ENCODE measurements at places on chromosomes 2 and 18.

DNA sequence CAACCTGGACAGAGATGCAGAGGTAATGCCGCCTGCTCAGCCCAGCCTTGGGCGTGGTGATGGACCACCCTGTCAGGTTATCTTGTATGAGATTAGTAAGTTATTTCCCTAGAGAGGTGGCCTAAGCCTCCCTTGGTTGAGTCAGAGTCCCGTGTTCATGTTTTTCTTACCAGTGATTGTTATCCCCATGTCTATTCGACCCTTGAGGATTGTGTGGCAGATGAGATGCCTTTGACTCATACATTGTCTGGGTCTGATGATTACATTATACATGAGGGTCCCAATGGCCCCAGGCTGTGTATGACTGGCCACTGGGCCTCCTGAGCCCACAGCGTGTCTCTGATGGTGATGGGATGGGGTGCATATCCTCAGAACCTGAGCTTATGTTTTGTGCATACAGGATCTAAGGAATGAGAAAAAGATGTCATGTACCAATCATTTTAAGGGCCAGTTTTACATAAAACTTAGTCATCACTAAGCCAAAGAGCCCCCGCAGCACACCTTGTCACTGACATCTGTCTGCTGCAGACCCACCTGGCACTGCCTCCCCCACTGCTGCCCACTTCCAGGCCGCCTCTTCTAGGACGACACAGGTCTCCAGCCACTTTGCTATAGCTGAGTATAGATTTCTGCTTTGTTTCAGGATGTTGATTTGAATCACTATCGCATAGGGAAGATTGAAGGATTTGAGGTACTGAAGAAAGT, 7.7 kb downstream of the PPP1R7 start:
- no peak for DNase-seq

DNA sequence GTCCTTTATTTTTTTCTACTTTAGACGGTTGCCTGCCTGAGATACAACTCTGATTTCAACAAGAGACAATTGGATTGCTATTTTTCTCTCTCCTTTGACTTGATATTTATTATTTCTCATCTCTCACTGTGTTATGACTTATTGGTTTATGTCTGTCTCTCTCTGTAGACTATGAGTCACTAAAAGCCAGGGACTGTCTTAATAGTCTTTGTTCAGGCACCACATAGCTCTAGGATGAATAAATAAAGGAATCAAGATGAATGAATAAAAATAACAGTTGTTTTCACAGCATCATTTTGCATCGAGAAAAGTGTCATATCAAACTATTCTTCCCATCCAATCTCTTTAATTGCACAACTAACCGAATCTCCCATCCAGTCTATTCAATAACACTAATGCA, 31.4 kb upstream of the CD28 start:
- DNase-seq = no peak

- no peak for DNase-seq
These were observed 199.8 kb downstream of the PLCL1 start for GRCh38 chr2:198004173-198004572.

DNA sequence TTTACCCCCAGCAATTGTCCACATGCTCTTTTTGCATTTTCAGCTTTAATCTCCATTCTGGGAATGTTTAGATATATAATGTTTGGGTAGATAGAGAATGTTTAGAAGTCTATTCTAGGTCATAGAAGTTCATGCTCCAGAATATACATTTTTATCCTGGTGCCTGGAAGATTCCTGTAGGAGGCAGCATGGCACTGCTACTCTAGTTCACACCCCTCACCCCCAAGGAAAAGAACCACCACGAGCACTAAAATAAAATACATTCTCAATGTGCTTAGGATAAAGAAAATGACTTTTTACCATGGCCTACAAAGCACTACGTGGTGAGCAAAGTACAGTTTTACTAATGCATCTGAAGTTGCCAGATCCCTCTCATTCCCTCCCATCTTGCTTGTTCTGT, 53.8 kb downstream of the MYO1B start:
- no peak for DNase-seq

DNA sequence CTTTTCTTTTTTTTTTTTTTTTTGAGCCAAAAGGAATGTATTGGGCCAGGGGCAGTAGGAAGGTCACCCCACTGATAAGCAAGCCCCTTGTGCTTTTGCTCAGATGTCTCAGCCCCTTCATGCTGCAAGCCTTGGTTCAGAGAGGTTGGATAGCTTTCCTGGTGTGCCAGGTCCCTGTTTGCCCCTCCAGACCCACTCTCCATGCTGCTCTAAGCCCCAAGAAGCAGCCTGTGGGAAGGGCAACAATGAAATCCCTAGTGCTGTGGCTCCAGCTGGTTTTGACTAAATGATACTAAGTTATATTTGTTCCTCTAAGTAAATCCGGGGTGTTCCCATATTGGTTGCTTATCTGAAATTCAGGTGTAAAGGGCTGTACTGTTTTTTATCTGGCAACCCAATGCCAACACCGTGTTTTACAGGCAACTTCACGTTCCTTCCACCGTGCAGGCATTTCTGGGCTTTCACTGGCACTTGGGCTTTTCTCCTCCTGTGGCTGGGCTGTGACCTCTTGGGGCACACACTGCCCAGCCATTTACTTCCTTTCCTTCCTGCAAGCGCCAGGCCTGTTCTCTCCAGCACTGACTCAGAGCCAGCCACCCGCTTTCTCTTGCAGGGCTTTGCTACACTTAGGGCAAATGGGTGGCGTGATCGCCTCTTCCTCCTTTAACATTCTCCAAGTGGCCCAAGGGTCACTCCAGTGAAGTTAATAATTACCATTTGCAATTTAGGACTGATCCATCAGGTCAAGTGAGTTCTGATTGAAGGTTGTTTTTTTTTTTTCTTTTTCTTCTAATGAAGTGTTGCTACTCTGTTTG, 21.6 kb downstream of the MERTK start:
- DNase-seq = no peak

GRCh38 chr2:64369706-64370105, 84.3 kb upstream of the LGALSL start:
- DNase-seq = no peak

DNA sequence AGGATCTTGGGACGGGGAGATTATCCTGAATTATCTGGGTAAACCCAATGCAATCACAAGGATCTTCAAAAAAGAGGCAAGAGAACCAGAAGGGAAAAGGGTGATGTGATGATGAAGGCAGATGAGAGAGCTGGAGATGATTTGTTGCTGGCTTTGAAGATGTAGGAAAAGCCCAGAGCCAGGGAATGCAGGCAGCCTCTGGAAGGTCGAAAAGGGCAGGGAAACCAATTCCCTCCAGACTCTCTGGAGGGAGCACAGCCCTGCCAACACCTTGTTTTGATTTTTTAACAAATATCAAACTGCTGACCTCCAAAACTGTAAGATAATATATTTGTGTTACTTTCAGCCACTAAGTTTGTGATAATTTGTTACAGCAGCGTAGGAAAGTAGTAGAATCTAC, 48.9 kb upstream of the IL1R2 start:
- no peak for DNase-seq

GRCh38 chr2:120319686-120320317, 26.1 kb upstream of the INHBB start:
- no peak for DNase-seq

DNA sequence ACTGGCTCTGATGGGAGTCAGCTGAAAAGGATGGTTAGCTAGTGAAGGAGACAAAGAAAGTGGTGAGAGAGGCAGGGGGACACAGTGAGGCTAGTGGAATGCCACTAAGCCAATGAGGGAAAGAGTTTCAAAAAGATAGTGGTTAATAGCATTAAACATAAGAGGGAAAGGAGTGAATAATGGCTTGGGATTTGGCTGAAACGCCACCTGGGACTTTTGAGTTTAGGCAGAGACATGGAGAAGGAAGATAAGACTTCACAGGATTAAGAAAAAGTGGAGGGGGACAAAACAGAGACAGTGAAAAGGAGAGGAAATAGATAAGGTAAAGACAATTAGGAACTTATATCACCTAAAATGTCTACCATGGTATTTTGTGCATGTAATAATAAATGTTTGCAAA, 6.9 kb downstream of the CD28 start:
- DNase-seq = peak; percentile 26

DNA sequence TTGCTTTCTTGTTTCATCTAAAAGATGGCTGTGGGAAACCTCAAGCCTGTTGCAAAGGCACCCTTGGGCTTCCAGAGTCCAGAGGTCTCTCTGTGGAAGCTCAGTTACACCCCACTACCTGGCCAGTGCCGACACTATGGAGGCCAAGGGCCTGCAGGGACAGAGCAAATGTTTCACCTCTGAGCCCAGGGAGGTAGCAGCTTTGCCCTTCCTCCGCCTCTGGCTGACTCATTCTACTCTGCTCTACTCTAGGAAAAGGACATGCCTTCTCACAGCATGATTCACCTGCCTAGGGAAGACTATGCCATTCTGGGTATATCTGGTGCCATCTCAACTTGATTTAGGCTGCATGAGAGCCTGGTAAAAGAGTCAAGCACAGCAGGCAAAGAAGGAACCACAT, 12.2 kb downstream of the MYOM1 start:
- no peak for DNase-seq

- no peak for DNase-seq
These were observed 103.5 kb downstream of the NYAP2 start for GRCh38 chr2:225502971-225503370.

DNA sequence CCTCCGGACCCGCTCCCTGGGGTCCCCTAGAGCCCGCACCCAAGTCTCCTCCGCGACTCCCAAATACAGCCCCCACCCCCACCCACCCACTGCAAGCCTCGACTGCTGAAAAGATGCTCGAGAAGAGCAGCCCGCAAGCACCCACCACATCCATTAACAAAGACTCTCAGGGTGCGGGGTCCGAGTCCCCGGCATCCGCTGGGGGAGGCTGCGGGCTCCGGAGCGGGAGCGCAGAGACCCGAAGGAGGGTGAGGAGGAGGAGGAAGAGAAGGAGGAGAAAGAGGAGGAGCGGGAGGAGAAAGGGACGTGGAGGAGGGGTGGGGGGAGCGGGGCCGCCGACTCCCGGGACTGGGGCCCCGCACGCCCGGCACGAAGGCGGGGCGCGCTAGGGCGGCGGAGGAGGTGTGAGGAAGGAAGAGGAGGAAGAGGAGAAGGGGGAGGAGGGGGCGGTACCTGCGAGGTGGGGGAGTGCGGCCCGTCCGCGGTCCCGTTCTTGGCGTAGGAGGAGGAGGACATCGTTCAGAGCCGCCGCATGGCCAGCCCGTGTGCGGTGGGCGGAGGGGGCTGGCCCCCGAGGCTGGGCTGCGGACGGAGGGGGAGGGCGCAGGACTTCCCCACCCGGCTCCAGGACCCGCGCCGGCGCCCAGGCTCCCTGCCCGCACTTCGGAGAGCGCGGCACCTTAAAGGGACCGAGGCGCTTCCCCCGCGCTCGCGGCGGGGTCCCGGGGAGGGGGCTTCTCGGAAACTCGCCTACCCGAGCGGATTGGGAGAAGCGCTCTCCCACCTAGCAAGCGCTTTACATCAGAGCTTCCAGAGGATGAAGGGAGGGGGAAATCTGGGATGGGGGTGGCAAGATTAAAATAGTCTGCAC, at the start of gene CACNB4:
Gene CACNB4, minus strand, starts transcription at position 549 of the 871 bp plus-strand sequence.
- DNase-seq = peak; percentile 27

DNA sequence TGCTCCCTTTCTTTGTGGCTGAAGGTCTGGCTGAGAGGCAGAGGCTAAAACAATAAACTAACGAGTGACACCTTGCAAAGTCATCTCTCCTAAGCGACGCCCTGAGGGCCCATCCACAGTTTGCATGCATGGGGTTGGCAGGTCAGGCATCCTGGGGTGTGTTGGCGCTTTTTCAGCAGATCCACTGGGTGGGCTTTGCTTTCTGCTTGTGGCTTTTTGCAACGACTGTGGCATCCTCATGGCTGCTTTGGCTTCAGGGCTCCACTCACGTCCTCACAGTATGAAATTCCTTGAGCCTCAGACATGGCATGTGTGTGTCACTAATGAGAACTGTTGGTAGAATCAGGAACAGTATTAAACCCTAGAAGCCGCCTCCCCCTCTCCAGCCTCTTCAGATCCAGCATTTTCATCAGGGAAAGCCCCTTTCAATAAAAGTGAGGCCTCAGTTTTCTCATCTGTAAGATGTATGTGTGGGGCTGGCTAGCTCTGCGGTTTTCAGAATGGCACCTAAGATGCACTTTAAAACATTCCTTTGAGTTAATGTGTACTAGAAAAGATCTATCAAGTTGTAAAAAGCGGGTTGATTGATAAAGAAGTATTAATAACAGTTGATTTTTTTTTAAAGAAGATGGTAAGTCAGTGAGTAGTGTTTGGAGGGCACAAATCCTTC, 72.5 kb downstream of the SH3BP4 start:
- DNase-seq = no peak

DNA sequence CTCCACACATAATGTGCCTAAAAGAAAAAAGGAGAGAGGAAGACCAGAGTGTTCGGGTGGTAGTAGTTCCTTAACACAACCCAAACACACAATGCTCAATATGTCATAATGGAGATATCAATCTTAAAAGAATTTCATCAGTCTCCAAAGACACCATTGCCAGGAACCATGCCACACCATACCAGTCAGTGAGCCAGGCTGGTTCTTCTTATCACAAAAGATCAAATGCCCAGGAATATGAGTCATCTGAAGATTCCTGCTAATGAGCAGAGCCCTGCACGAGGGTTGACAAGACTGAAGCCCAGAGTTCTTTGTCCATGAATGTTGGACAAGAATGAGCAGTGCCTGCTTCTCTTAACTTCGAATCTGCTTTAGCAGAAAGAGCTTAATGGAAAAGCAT, 262.3 kb downstream of the ZNF516 start:
- no peak for DNase-seq

GRCh38 chr2:194332799-194333490, 1324.1 kb upstream of the SLC39A10 start:
- no peak for DNase-seq

DNA sequence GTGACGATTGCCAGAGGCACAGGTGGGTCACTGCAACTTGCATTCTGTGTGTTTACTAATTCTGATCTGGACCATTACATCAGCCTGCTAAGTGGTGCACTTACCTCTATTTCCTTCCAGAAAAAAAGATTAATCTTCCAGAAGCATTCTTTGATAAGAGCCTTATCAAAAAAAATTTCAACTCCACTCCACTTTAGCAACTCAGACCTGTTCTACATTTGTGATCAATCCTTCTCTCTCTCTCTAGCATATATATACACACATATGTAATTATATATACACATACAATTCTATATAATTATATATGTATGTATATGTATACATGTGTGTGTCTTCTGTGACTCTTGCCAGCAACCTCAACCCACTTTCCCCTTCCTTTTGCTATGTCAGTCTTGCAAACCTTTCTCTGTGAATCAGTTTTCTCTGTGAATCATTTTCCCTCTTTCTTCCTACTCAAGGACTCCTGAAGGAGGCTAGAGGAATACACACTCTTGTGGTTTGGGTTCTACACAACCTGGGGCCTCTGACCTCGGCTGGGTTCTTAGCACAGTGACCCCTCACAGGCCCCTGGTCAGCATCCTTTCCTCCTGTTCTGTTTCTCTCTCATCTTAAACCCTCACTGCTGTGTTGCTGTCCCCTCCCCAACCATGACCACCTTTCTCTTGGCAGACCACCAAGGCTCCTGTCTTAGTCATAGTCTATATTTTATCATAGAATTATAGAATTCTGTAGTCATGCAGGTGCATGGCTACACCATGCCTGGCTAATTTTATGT, 130.4 kb upstream of the PELI1 start:
- DNase-seq = no peak

GRCh38 chr2:45583977-45584376, 27.1 kb downstream of the SRBD1 start:
- no peak for DNase-seq

- peak; percentile 90 for DNase-seq
These were observed 2.4 kb downstream of the CDK5R2 start for GRCh38 chr2:218961651-218962570.

All from WERI-Rb-1 (cell line).